ENCODE measurements at places on chromosomes 4 and X. TPM values are rescaled to one million over a fixed set of nuclear protein-coding genes. Genes with fewer than 3 reads are reported as not detected.

- DNase-seq, result no peak
These were observed 46.4 kb upstream of the PJA1 start for GRCh38 chrX:69211701-69212100.

DNA sequence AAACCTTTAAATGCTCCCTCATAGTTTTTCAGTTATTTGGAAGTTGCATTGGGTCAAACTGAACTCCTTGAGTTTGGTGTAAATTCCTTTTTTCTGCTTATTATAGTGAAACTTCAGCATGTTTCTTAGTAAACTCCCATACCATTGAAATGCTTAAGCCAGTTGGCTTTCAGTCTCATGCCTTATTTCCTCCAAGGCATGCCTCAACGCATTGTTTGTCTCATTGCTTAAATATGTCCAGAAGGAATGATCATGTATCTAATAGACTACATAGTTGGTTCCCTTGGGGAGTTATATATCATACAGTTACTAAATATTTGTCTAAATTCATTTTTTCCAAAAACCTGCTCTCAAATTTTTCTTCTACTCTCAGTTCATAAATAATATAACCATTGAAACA lies 114.0 kb downstream of the STOX2 start:
- DNase-seq, result no peak

DNA sequence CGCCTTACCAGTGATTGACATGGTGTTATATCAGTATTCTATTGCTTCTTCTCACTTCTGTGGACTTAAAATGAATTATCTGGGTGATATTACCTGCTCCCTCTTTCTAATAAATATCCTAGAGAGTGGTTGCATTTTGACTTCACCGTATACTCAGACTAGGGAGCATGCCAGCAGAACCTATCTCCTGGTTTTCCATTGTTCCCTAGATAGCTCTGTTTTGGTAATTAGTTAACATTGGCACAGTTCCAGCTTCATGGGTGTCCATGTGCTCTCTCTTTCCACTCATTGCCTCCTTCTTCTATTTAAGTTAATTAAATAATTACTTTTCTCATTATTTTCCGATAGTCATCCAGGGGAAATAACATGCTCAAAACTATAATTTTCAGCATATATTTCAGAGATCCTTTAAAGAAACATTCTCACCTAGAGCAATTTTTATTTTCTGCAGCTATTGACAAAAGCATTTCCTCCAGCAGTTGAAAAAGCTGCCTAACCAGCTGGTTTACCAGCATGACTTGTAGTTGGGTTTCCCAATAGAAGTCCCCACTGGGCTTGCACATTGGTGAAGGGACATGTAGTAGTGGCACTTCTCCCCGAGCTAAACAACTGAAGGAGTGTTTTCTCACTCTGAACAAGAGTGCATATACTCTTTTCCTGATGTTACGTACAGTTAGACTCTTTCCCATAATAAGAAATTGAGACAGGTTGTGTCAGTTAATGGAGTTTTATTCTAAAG lies 27.9 kb upstream of the PAPSS1 start:
- no peak for DNase-seq

REPS2 gene
- 15.6 TPM for total RNA-seq

GAB3 gene
- total RNA-seq, result 8.0 TPM

Measured in urinary bladder (tissue), 4 donors.